ENCODE measurements at places on chromosomes 16 and 17.

GRCh38 chr17:7407485-7408251 lies at the start of gene NLGN2:
NLGN2 (plus strand) TSS chr17:7407845; CDS start chr17:7408256, 411 bp downstream.
- no peak for DNase-seq

- no peak for DNase-seq
These were observed at the start of gene NOS2 for GRCh38 chr17:27800522-27800921. NOS2 (minus strand) TSS chr17:27800529; CDS start chr17:27798809, 1,720 bp downstream.

DNA sequence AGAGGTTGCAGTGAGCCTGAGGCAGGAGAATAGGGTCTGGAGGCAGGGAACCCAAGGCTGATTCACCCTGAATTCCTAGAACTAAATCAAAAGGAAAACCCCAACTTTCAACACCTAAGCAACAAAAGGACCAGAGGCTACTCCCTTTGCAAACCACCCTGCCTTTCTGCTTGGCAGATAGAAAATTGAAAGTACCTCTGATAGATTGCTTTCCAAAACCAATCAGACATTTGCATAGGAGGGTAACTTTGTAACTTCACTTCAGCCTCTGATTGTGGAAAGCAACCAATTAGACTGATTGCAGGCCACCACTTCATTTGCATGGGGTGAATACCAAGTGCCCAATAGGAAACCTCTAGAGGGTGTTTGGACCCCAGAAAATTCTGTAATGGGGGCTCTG lies 10.9 kb upstream of the TMEM98 start:
- DNase-seq, result no peak

GRCh38 chr16:10410469-10410868 lies 24.6 kb downstream of the ATF7IP2 start:
- no peak for DNase-seq

GRCh38 chr17:64074704-64075426 lies 54.4 kb upstream of the ICAM2 start:
- peak; percentile 89 for DNase-seq

DNA sequence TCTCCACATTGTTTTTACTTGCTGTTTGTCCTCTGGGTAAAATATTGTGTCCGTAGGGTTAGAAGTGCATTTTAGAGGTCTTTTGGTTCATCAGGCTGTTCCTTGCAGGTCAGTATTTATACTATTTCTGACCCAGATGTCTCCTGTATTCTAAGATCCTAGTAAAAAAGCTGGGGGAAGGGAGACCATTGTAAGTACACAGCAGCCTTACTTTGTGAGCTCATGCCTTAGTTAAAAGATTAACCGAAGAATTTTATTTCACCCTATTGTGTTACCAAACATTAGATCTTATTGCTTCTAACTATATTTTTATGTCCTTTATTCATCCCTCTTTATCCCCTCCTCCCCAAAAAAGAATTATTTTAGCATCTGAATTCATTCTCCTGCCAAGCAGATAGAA lies 444.1 kb upstream of the RBFOX1 start:
- no peak for DNase-seq

GRCh38 chr16:31819948-31820347 lies 53.7 kb upstream of the ZNF267 start:
- no peak for DNase-seq

DNA sequence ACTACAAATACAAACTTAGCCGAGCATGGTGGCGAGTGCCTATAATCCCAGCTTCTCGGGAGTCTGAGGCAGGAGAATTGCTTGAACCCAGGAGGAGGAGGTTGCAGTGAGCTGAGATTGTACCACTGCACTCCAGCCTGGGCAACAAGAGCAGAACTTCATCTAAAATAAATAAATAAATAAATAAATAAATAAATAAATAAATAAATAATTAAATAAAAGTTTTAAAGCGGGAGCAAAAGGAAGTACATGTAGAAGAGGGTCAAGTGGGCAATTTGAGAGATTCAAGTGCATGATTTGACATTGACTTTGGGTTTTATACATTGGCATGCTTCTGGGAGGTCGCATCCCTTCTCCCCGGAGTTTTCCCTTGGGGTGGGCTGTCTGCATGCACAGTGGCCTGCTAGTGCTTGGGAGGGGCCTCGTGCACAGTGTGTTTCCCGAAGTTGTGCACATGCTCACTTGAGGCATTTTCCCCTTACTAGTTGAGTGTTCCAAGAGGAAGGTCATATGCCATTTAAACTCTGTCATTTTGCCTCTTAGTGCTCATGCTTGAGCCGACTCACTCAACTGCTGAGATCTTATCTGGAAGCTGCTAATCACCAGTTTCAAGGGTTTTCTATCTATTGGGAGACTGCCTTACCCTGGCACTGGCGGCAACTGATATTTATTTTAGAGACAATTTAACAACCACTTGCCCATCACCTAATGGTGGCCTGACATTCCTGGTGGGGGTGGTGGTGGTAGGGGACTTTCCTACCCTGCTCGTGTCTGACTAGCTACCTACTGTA lies 193.2 kb upstream of the MPHOSPH6 start:
- DNase-seq, result no peak

DNA sequence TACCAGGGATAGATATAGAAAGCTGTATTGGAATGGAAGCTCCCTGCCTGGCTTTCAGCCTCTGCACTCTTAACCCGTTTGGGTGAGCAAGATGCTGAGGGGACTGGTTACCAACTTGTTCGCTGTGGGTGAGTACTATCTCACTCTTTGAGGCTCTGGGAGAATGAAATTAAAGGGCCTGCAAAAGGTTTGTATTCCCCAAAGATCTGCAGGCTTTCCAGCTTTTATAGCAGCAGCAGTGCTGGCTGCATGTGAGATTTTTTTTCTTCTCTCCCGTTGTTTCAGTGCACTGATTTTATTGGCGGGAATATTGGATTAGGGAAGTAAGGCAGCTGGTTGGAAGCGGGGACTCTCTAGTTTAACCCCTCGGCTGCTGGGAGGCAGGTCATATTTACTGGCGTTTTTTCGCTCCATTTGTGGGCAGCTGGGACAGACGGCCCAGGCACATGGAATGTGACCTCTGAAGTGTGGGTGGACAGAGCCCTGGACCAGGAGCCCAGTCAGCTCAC lies 30.9 kb downstream of the C17orf75 start:
- no peak for DNase-seq

- no peak for DNase-seq
These were observed 33.5 kb downstream of the PPM1E start for GRCh38 chr17:58789160-58789559.

- DNase-seq, result no peak
These were observed 131.0 kb downstream of the C16orf78 start for GRCh38 chr16:49504626-49505025.

DNA sequence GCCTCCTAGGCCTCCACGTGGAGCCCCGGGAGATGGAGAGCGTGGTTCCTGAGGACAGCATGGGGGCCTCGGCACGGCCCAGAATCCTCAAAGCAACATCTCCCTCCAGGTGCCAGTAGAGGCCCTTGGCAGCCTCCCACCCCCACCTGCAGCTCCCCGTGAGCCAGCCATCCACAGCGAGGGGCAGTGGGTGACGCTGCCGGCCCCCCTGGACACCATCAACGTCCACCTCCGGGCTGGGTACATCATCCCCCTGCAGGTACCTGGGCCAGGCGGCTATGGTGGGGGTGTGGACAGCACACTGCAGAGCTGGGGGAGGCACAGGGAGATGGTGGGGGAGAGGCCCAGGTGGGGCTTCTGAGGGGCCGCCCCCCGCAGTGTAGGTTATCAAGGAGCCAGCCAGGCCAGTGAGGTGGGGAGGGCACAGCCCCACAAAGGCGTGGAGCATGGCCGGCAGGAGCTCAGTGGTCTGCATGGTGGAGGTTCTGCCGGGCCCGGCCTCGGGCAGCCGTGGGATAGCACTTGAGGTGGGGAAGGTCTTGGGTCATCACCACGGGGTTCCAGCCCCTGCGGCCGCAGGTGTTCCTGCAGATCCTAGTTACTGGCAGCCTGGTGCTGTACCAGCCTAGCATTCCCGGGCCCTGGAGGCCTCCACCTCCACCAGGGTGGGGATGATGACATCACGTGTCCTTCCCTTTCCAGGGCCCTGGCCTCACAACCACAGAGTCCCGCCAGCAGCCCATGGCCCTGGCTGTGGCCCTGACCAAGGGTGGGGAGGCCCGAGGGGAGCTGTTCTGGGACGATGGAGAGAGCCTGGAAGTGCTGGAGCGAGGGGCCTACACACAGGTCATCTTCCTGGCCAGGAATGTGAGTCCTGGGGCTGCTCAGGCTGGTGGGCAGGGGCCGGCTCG lies 16.4 kb downstream of the GAA start:
- no peak for DNase-seq

- DNase-seq, result no peak
These were observed 73.3 kb upstream of the IRX6 start for GRCh38 chr16:55250701-55251100.

DNA sequence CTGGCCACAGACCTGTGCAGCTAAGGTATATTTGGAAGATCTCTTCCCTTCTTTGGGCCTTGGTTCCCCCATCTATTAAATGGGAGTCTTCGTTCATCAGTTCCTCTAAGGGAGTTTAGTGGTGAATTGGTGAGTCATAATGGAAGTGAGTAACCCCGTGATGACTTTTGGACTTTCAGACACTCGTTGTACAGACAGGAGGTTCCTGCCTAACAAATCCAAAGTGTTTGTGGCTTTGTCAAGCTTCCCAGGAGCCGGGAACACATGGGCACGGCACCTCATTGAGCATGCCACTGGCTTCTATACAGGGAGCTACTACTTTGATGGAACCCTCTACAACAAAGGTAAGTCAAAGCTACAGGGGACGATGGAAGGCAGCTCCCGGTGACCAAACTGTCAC lies 40.4 kb downstream of the WSCD1 start:
- peak; percentile 3 for DNase-seq
